ENCODE measurements at places on chromosomes 2 and 18. TPM values are rescaled to one million over a fixed set of nuclear protein-coding genes. Genes with fewer than 3 reads are reported as not detected.

DNA sequence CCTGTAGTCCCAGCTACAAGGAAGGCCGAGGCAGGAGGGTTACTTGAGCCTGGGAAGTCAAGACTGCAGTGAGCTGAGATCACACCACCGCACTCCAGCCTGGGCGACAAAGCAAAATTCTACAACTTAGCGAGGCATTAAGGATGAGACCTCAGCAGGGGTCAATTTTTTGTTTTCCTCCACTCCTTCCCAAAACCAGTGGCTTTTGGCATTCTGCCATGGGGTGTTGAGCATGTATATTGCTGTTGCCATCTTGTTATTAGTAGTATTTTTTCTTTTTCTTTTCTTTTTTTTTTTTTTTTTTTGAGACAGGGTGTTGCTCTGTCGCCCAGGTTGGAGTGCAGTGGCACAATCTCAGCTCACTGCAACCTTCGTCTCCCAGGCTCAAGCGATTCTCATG, 8.9 kb upstream of the GIGYF2 start:
- DNase-seq: no peak

GRCh38 chr2:26086779-26087178, 52.9 kb downstream of the RAB10 start:
- no peak for DNase-seq

DNA sequence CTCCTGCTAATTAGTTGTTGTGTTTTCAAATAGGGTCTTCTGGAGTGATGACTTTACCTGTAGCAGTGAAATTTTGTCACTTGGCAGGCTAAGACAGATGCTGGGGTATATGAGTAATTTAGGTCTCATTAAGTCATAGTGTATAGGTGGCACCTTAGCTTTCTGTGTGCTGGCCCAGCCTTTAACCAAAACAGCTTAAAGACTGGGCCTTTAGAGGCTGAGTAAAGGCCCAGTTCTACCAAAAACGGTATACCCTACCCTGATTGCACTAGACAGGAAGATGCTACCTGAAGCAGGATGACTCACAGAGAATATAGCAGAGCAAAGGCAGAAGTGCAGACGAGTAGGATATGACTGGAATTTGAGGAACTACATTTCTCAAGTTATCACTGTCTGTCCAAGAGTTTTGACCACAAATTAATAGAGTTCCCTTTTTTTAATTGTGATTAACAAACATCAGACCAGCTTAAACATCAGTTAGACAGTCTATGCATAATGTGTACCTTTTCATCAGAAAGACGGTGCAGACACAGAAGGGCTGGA, 337.9 kb upstream of the SALL3 start:
- no peak for DNase-seq

DNA sequence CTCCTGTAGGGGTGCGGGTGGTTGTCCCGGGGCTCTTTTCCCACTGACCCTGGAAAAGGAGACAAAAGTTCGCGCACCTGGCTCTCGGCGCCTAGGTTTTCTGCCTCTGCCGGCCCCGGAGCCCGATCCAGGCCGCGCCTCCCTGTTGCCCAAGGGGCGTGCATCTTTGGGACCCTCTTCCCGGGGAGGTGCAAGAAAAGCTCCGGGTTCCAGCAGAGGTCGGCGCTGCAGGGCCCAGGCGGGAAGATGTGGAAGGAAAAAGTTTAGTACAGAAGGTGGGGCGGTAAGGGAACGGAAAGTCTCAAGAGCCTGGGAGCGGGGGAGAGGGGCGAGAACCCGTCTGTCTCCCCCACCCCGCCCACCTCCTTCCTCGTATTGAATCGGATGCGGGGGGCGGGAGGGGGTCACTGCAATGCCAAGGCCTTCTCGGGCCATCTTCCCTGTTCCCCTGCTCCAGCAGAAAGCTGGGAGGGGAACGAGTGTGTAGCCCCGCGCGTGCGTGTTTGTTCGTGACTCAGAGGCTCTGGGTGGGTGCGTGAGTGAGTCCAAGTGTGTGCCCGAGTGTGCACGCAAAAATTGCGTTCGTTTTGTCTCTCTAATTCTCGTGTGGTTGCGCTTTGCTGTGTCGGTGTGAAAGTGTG, 6.3 kb upstream of the EN1 start:
- no peak for DNase-seq

DNA sequence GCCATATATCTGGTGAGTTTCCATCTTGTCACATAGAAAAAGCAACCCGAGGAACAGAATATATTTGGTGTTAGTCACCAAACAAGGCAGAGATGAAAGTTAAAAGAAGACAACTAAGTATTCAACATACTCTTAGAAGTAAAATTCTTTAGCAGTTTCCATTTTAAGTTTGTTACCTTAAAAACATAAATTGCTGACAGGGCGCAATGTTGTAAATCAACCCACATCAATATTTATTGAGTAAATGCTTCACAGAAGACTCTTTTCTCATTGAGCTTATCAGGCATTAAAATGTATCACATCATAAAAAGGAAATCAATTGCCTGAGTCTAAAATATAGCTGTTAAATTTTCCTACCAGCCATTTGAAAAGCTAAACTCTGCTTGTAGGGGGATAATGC, 603.0 kb downstream of the FBXO15 start:
- no peak for DNase-seq

- no peak for DNase-seq
These were observed 382.7 kb upstream of the SALL3 start for GRCh38 chr18:78596794-78597345.

DNA sequence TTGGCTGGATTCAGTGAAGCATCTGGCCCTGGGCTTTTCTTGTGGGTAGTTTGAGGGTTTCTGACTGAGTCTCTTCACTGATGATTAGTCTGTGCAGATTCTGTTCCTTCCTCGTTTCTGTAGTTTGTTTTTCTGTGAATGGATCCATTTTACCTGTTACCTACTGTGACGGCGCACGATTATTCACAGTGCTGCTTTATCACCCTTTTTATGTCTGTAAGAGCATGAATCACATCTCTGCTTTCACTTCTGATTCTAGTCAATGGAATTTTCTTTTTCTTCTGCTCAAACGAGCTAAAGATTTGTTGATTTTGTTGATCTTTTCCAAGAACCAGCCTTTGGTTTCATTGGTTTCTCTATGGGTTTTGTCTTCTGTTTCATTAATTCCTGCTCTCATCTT, 60.8 kb downstream of the SLC66A2 start:
- DNase-seq: no peak

- DNase-seq: peak; percentile 10
These were observed 55.1 kb upstream of the LDAH start for GRCh38 chr2:20877960-20878359.

- no peak for DNase-seq
These were observed 6.1 kb downstream of the DOK1 start for GRCh38 chr2:74560591-74560990.

DNA sequence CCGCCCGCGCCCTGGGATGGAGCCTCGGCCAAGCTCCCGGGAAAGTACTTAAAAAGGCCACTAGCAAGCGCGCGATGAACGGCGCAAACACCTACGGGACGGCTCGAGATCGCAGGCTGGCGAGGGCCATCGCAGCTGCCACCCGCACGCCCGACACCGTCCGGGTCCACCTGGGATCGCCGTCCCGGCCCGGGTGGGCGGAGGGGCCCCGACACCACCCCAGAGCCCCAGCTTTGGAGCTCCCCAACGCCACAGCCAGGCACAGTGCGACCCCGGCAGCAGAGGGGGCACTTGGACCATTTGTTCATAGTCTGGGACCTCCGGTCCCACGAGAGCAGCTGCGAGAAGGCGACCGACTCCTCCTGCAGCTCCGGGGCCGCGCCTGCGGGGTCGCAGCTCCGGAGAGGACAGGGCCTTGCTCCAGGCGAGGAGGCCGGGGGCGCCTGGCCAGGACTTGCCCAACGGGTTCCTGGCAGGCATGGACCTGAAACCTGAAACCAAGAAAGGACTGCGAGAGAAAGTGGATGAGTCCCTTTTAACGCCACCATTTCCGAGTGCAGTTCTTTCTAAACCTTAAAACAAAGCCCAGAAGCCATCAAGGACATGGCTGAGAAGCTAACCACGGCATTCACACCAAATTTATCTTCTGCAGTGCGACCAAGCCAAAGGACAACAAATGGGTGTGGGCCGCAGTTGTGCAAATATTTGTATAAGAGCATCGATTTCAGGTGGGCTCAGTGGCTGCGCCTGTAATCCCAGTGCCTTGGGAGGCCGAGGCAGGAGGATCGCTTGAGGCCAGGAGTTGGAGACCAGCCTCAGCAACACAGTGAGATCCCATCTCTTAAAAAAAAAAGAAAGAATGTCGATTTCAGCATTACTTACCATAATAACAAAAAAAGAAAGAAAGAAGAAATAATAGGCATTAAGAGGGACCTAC, 54.0 kb upstream of the IMP4 start:
- DNase-seq: no peak

GRCh38 chr2:15616850-15617777, 25.4 kb downstream of the DDX1 start:
- DNase-seq: no peak

DNA sequence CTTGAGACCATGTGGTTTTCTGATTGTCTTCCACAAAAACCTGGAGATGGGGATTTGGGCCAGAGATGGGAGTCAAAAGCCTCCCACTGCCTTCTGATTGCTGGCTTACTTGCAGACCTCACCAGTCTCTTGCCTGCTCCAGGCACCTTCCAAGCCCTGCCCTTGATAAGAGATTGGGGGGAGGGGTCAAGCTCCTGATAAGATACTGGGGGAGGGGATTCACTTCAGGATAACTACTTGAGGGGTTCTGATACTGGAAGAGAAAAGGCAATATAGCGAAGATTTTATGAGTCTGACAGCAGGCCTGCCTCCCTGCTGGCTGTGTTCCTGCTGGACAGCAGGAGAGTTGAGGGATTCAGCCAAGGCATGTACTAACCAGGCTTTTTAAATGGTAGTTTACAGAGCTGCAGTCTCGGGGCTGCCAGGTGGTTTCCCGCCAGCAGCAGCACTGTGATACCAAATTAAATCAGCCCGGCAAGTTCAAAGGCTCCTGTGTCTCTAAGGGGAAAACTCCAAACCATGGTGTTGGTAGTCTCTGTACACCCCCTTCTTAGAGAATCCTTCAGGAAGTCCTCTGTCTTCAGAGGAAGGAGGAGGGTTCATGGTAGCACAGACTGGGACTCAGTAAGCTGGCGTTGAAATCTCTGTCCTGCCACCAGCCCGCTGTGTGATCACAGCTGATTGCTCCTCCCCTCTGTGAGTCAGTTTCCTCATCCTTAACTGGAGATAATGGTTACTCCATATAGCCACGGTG, 58.3 kb downstream of the FBXO36 start:
- DNase-seq: peak; percentile 25

GRCh38 chr2:46520130-46520711, 40.9 kb downstream of the TMEM247 start:
- DNase-seq: no peak

GRCh38 chr2:182066400-182067087, 80.9 kb downstream of the PPP1R1C start:
- peak; percentile 43 for DNase-seq

The PARD3B gene
- total RNA-seq: 9.7 TPM

The CYTIP gene
- 2.4 TPM for total RNA-seq

The TAF4B gene
- total RNA-seq: 1.8 TPM

The RASGRP3 gene
- 5.2 TPM for total RNA-seq

The AGXT gene
- not detected for total RNA-seq

The MOCOS gene
- total RNA-seq: 4.8 TPM

The DOK1 gene
- 10.5 TPM for total RNA-seq
